NCI-H524 treated with DMSO at 0.1 percent for 48 hours (cell line): ENCODE measurements at places on chromosomes 5 and 9.

DNA sequence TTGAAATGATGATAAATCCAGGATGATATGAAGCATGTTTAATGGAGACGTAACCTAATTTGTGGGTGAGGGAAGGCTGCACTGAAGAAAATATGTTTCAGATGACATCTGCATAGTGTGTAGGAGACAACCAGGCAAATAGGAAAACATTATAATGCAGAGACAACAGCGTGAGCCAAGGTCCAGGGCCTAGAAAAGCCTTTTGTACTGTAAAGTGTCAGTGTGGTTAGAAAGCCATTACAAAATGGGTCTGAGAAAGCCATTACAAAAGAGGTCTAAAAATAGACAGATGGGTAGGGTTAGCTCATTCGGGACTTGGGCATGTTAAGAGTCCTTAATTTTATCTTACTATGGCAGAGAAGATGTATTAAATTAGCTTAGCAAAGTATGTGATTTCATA lies 14.9 kb upstream of the GABRG2 start:
- DNase-seq, result no peak

GRCh38 chr5:34053571-34054399 lies 10.8 kb upstream of the C1QTNF3 start:
- DNase-seq, result peak; percentile 46

DNA sequence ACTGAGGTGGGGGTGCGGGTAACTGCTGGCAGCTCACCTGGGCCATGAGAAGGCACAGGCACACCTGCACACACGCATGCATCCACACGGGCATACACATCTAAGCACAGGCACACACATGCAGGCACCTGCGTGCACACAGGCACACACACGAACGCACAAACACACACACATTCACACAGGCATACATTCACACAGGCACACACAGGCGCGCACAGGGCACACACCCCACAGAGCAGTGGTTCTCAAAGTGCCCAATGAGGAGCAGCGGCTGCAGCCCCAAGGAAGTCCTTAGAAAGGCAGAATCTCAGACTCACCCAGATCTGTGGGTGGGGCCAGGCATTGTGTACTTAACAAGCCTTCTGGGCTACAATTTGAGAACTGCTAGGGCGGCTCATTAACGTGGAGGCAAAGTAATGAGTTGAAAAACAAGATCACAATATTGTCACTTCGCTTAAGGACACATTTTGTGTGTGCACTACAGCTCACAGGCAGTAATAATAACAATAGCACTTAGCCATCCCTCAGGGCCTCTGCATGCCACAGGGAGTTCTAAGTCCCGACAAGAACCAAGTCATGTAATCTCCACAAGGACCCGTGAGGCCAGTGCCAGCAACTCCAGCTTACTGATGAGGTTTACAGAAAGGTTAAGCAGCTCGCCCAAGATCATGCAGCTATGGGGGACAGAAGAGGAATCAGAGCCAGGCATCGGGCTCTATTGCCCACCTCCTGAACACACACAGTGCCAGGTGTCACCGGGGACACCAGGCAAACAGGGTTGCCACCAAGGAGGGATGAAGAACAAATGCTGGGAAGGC lies 91.6 kb downstream of the ROR2 start:
- DNase-seq, result no peak

- DNase-seq, result no peak
Observed at GRCh38 chr5:55445791-55446190, 89.0 kb downstream of the PLPP1 start.
